ENCODE measurements at places on chromosomes 5 and 9. TPM values are rescaled to one million over a fixed set of nuclear protein-coding genes. Genes with fewer than 3 reads are reported as not detected.

DNA sequence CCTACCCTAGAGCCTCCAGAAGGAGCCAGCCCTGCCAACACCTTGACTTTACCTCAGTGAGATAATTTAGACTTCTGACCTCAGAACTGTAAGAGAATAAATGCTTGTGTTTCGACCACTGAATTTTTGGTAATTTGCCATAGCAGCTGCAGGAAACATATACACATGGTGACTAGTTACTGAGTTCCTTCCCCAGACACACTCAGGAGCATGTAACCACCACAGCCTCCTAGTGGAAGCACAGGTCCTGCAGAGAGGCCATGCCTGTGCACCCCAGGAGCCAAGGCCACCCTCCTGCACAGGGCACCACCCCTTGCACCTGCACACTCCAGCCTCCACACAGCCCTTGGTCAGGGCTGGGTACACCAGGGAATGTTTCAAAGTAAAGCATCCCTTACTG lies 7.6 kb upstream of the CAMSAP1 start:
- no peak for DNase-seq

DNA sequence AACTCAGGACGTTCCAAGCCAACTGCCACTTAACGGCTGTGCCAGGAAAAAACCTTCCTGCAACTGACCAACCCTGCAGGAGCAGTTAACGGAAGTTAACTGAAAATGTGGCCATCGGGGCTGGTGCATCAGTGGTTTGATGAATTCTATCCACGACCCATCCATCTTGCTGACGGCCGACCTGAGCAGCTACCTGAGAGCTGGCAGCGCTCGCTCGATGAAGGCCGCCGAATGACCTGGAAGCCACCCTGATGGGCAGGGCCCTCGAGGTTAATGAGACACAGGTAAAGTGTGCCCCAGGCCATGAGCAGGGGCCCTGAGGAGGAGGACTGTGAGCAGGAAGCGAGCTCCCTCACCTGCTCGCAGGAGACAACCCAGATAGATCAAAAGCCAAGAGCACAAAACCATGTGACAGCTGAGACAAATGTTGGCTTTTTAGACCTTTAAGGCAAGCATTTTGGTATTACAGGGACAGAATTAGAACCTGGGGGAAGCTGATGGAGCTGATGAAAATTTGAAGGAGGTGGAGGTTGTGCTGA lies 35.3 kb upstream of the FLT4 start:
- no peak for DNase-seq

DNA sequence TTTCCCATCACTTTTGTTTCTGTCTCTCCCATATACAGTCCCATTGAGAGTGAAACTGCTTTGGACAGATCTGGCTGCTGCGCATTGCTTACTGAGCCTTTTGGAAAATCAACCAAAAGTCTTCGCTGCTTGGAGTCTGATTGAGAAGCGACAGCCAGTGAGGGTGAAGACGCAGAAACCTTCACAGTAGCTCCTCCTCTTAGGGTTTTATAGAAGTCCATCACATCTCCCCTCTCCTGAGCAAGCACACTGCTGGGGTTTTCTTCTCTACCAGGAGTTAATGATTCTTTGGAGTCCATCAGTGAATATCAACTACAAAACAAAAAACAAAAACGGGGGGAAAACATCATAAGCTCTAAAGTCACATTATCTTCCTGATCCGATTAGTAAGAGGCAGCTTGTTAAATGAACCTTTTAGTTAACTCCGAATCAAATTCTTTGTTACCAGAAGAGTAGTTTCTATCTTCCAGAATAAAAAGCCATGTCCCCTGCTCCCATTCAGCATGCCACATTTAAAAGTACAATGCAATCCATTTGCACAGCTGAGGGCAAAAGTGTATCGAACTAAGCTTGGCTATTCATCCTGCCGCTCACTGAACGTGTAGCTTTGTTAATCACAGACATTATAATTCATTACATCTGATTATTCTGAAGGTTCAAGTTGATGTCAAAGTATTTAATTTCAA lies 2.8 kb downstream of the NR3C1 start:
- DNase-seq, result no peak

DNA sequence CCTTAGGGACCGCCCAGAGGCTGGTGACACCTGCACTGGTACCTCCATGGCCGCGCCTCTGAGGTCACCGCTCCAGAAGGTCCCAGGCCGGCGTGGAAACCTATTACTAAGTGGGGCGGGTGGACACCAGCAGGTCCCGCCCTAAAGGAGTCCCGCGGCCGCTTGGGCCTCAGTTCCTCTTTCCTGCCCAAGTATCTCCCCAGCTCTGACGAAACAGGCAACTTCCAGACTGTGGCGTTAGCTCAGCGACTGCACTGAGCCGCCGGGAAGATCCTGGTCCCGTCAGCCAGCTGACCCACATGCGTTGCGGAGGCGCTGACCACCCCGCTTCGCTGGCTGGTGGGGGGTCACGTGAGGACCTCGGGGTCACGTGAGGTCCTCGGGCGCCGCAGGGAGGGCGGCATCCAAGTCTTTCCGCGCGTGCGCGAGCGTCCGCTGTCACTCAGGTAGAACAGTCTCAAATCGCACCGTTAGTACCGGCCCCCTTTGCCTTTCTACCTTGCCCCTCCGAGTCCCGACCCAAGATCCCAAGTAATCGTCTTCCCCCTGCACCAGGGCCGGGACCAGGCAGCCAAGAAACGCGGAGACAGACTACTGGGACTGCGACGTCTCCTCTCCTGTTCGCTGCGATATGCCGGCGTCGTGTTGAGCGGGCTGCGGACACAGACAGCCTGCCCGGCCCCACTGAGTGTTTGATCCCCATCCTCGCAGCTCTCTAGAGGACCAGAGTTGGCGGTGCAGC lies 53.7 kb upstream of the KDM4C start:
- DNase-seq, result peak; percentile 89

GRCh38 chr9:122822938-122823337 lies 5.5 kb downstream of the PDCL start:
- peak; percentile 30 for DNase-seq

DNA sequence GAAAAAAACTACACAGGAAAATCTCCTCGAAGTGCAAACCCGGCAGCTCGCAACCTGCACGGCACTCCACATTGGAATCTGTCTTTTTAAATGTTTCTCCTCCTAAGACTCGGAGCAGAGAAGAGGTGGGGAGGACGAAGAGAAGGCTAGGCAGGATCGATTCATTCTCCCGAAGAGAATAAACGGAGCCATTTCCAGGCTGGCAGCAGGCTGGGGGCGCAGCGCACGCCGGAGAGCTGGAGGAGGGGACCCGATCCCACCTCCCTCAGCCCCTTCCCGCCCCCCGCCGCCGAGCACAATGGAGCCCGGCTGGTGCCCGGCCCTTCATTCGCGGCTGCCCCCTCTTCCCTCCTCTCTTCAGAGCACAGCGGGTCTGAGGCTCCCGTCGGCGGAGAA lies 628 bp downstream of the HOMER1 start:
- DNase-seq, result no peak

- DNase-seq, result peak; percentile 79
Measured at GRCh38 chr9:127968700-127969383, 11.9 kb downstream of the EEIG1 start.

- peak; percentile 87 for DNase-seq
Measured at GRCh38 chr9:122364783-122365150, 6.1 kb upstream of the PTGS1 start.

NUTM2F gene
- not detected for total RNA-seq

CSF1R gene
- 11.2 TPM for total RNA-seq

ADAMTSL1 gene
- 3.4 TPM for total RNA-seq
